CD4-positive, alpha-beta T cell treated with Interleukin-4 for 4 hours (primary cell): ENCODE measurements at places on chromosomes 7 and 10.

DNA sequence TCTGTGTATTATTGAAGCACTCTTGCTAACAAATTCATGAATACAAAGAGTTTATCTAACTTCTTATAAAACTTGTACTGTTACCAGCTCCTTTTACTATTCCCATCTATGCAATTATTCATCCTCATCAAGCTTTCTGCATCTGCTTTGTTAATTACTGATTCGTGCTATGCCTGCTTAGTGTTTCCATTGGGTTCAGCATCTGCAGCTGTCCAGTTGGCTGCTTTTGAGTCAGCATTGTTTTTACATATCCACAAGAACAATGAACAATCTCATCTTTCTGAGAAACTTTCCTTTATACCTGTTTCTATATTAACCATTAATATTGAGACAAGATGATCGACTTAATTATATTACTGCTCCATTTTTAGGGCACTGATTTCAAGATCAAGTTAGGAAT, 19.6 kb upstream of the ANLN start:
- DNase-seq, result no peak

DNA sequence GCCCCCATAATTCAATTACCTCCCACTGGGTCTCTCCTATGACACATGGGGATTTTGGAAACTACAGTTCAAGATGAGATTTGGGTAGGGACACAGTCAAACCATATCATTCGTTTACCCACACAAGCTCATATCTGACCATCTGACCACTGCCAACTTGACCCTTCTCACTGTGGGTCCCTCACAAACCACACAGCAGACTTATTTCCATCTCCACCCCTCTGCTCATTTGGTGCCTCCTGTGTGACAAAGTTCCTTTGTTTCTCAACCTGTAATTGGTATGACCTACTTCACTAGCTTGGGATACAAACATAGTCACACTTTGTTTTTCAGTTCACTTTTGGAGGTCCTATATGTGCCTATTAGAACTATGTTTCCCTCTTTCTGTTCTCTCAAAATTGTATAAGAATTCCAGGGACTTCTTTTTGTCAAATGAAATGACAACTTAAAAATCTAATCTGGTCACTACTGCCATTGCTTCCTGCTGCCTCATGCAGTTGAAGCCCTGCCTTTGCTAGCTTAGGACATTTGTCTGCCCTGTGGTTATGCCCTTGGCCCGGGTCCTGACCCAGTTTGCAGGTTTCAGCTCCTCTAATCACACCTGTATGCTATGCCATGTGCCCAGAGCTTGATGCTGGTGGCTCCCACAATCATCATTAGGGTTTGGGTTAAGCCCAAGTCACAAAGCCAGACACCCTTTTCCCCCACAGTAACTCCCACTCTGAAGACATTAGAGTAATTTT, 69.9 kb downstream of the PPP1R3C start:
- no peak for DNase-seq

DNA sequence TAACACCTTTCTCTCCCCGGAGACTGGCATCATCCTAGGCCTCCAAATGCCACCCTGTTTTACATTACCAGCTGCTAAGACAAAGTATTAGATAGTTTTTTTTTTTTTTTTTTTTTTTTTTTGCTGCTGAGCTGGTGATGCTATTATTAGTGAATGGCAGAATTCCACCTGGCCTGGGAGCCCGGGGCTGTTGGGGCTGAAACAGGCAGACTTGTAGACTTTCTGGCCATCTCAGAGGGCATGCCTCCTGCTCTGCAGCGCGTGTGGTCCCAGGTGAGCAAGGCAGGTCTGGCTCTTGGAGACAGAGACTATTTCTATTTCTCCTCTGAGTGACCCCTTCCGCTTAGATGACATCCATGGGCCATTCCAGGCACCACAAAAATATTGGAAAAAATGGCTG, 104.2 kb downstream of the EMX2 start:
- no peak for DNase-seq

GRCh38 chr10:688312-689120, 952 bp downstream of the DIP2C start:
- no peak for DNase-seq

DNA sequence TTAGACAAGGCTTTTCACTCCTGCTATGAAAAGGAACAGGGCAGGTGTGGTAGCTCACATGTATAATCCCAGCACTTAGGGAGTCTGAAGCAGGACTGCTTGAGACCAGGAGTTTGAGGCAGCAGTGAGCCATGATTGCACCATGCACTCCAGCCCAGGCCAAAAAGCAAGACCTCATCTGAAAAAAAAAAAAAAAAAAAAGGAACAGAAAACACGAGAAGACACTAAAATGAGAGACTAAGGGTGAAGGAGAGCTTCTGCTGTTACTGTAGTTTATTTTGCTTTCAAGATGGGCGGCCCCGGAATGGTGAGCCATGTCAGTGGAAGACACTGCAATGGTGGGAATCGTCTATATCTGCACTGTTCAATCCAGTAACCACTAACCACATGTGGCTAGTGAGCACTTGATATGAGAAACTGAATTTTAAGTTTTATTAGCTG, 9.9 kb downstream of the PIP4K2A start:
- no peak for DNase-seq

GRCh38 chr10:624605-625332, 64.7 kb downstream of the DIP2C start:
- DNase-seq, result no peak
